ENCODE measurements at places on chromosomes 7 and 10.

DNA sequence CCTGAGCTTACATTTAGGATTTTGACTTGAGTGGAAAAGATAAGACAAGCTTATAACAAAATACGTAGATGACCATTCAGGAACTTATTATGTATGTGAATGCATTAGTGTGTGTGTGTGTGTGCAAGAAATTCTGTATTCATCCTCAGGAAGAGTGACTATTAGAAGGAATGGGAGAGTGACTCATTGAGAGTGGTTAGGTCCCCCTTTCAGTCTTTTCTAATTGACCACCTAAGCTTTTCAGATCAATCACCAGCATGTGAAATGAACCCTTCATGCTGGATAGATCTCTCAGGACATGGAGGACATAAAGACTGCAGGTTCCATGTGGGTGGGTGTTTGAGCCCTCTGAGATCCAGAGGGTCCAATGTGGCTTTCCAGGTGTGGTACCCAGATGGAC is 153.5 kb downstream of the MBL2 start:
- no peak for DNase-seq

DNA sequence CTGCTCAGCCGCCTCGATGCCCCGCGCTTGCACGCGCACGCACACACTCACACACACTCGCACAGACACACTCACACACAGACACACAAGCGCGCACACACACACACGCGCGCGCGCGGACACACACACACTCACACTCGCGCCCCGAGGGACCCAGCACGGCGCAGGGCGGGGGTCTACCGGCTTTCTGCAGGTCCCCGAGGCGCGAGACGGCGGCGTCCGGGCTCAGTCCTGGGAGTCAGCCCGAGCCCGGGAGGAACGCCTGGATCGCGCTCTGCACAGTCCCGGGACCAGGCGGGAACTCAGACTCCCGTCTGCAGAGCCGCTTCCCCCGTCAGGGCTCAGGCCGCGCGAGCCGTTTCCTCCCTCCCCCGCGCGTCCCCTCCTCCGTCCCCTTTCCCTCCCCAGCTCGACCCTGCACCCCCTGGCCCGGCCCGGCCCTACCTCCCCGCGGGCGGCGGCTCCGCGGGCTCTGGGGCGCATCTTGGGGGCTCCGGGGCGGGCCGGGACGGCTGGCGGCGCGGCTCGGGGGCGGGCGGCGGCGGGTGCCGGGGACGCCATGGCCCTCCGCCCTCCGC is 464 bp downstream of the DENND2A start:
- DNase-seq: no peak

DNA sequence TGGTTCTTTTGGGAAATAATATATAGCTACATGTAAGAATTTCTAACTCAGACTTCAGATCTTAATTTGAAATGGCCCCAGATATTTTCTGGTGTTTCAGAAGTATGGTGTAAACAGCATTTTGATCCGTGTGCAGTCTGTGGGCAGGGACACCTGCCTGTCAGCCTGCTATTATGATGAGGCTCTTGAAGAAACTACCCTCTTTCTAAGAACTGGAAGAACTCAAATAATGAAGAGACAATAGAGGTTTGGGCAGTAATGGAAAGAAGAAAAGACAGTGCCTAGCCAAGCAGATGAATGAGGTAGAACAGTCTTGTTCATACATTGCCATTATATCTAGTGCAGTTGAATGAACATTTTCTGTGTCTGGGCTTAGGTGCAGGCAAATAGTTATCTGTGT is 256.6 kb downstream of the ARHGAP21 start:
- no peak for DNase-seq

DNA sequence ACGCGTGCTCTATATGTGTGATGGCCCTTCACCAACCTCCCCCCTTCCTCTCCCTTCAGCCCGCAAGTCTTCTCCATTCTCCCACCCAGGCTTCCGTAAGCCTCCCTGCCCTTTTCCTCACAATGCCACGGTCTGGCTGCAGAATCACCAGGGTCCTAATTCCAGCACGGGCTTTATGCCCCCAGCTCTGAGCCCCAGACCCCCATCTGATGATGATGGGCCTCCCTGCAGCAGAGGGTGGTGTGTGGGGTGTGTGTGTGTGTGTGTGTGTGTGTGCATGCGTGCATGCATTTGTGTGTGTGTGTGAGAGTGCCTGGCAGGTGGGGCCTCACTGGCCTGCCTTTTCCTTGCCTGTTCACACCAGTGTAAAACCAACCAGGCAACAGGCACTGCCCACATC is 109.9 kb downstream of the OAT start:
- DNase-seq: no peak

GRCh38 chr7:30559611-30560010 is 35.1 kb upstream of the GARS1 start:
- no peak for DNase-seq

GRCh38 chr10:121678631-121679174 is 80.5 kb upstream of the FGFR2 start:
- DNase-seq: no peak

- no peak for DNase-seq
Measured at GRCh38 chr10:17783751-17784150, 25.4 kb upstream of the MRC1 start.

- DNase-seq: no peak
Measured at GRCh38 chr7:107973861-107974260, 29.1 kb downstream of the LAMB1 start.

GRCh38 chr10:33151344-33151864 is 183.1 kb downstream of the NRP1 start:
- no peak for DNase-seq

DNA sequence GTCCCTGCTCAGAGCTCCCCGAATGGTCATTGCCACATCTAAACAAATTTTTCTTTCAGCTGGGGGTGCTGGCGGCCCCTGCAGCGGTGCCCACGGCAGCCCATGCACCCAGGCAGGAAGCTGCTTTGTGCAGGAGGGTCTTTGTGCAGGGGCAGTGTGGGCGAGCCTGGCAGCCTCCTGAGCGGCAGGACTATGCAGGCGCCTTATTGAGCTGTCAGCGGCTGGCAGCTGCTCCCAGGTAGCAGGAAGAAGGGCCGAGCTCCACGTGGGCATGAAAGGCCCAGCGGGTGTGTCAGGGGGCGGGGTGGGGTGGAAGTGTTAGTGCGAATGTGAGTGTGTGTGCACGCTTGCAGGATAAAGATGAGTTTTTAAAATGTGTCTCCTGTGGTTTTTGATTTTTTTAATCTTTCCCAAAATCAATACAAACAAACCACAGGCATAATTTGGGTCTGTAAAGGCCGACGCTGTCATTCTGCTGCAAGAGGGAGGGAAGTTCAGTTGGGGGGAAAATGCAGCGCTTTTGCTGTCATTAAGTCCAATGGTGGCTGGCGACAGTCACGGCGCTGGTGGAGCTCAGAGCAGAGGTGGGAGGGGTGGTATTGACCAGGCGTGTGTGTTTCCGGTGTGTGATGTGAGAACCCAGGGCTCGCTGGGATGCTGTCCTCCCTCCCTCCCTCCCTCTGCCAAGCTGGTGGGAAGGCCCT is 83.9 kb downstream of the LHPP start:
- no peak for DNase-seq

DNA sequence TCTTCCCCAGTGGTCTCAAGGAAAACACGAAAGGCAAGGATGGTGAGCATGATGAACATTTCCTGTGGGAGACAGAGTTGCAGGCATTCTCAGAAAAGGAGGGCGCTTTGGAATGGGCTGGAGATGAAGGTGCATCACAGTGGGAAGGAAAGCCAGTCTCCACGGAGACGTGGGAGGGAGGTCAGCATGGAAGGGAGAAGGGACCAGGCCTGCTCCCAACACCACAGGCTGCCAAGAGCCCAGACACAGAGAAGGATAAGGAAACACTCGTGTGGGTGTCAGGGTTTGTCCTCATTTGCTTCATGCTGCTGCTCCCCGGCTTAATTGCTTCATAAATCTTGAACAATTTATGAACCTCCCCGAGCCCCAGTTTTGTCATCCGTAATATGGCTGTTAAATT is 231.5 kb upstream of the ZNF32 start:
- DNase-seq: no peak

DNA sequence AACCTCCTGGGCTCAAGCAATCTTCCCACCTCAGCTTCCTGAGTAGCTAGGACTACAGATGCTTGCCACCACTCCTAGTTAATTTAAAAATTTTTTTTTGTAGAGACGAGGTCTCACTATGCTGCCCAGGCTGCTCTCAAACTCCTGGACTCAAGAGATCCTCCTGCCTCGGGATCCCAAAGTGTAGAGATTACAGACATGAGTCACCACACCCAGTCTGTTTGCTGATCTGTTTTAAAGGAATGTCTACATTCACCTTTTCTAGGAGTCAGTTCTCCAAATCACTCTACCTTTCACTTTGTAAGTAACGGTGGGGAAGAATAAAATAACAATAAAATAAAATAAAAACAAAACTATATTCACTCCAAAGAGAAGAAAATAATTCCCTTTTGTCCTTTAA is 86.6 kb upstream of the AGBL3 start:
- DNase-seq: no peak

DNA sequence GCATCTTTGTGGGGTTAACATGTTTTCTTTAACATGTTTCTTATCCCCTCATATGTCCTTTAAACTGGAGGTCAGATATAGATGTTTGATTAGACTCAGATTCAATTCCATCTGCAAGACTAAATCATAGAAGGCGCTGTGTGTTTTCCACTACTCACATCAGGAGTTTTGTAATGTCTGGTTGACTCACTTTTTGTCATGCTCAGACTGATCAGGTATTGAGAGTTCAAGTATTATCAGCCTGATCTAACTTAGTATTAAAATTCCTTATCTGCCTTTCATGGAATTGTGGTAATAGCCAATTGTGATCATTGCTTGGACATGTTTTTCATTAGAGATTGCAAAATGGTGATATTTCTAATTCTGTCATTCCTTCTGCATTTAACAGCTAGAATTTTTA is 30.2 kb downstream of the ENTPD7 start:
- no peak for DNase-seq

- DNase-seq: no peak
Measured at GRCh38 chr7:144656965-144657517, 178.8 kb downstream of the TPK1 start.

GRCh38 chr10:132679640-132680039 is 106.3 kb downstream of the NKX6-2 start:
- DNase-seq: no peak

DNA sequence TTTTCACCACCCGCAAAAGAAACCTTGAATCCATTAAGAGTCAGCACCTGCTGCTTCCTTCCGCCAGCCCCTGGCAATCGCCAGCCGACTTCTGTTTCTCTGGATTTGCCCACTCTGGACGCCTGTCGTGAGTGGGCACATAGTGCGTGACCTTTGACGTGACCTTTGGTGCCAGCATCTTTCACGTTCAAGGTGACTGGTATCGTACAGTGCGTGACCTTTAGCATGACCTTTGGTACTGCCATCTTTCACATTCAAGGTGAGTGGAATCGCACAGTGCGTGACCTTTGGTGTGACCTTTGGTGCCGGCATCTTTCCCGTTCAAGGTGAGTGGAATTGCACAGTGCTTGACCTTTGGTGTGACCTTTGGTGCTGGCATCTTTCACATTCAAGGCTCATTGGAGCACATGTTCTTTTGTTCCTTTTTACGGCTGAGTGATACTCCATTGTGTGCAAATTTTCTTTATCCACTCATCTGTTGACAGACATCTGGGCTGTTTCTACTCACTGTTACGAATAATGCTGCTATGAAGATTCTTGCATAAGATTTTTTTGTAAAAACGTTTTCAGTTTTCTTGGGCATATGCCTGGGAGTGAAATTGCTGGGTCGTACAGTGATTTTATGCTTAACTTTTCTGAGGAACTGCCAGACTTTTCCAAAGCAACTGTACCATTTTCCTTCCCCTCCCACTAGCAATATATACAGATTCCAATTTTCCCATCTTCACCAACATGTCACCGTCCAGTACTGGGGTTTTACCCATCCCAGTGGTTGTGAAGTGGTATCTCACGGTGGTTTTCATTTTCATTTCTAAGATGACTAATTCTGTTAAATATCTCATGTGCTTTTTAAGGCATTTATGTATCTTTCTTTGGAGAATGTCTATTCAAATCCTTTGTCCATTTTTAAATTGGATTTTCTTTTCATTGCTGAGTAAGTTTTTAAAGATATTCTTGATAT is 145.3 kb downstream of the DIP2C start:
- DNase-seq: no peak

DNA sequence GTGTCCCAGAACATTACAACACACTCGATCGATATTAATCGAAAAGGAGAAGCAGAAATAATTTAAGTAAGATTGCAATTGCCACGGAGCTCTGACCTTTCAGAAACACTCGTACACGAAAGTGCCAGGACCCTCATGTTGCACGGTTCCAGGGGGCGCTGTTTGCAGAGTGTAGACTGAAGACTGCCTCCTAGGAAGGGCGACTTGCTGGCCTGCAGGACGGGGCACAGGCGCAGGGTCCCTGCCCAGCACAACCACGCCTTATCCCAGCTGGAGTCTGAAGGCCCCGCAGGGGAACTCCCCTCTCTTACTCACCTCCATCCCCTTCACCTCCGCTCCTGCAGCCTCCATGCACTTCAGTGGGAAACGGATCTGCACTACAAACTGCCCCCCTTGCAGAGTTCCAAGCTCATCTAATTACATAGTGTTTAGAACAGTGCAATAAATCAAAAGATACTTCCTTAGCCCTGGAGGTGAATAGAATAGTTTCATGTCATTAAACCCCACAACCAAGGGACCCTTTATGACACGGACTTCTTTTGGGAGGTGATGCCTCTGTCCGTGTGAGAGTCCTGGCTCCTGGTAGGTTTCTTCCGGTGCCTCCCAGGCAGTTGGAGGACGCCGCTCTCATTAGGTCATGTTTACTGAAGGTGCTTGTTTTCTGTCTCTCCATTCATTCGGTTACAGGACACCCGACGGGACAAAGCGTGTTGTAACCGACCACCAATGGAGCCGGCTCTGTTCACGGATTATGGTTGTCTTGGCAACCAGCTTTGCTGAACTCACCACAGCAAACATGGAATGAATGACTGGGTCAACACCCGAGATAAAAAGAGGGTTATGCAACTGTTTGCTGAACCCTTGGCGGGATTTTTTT is 262.2 kb downstream of the BAMBI start:
- DNase-seq: no peak

GRCh38 chr10:47101807-47102206 is 190.6 kb downstream of the PTPN20 start:
- DNase-seq: no peak

DNA sequence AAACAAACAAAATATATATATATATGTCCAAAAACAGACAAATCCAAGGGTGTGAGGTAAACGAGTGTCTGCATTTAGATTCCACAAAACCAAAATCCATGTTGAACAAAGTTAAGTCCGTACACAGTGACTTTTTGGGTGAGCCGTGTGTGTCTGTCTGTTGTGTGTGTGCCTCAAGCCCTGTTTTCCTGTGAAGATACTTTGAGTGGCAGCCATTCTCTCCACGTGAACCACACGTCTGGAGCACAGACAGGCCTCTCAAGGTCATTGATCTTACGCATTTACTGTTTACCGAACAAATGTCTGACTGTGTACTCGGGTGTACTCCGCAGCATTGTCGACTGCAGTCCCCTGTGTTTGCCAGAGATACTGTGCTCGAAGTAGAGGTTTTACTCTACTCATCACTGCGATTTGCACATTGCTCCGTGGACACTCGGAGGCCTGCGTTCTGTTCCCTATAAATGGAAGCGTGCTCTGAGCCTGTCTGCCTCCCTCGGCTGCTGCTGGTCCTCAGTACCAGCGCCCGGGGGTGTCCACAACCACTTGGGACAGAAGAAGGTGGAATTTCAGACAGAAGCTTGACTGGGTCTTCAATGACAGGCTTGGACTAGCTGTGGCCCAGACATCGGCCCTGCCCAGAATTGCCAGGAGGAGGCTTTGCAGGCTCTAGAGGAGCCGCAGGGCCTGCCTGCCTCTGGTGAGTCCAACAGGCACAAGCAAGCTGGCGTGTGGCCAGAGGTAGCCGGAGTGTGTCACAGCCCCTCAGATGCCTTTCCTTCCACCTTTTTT is 22.1 kb downstream of the CYP17A1 start:
- no peak for DNase-seq

- no peak for DNase-seq
Measured at GRCh38 chr10:29083096-29083495, 205.8 kb upstream of the LYZL1 start.
